Inflammatory macrophage (primary cell): ENCODE measurements at places on chromosomes 11 and 22.

- DNase-seq: peak; percentile 73
Observed at GRCh38 chr22:42069801-42070516, 653 bp downstream of the NAGA start.

DNA sequence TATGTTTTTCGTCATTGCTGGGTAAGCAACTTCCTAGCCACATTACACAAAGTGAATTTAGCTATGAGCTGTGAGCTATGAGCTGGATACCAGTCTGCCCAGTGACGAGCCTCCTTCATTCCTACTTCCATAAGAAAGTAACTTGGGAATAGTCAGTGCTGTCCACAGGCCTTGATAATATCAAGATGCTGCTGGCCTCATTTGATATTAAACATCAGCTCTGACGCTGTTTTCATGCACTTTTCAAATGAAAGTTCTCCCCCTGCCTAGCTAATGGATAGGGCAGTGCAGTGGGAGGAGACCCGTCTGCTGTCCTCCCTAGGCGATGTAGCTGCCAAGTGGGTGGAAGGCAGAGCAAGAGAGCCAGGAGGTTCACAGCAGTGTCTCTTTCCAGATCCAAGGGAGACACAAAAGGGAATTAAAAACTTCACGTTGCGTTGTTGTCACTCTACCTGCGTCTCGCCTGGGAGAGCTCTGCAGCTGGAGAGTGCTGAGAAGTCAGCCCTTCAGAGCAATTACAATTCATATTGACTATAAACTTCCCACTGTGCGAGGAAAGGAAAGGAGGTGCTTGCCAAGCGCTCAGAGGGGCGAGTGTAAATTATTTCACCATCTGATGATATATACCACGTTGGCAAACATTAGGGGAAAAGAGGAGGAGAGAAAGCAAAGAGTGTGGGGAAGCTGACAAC, 861.4 kb downstream of the NTM start:
- no peak for DNase-seq

GRCh38 chr22:50599816-50600455, 657 bp upstream of the MAPK8IP2 start:
- peak; percentile 18 for DNase-seq

- DNase-seq: no peak
Observed at GRCh38 chr11:36010010-36010740, 66.3 kb downstream of the LDLRAD3 start.

GRCh38 chr11:77418155-77418970, 55.5 kb downstream of the PAK1 start:
- DNase-seq: peak; percentile 37
